Activated T-helper 1 cell treated with anti-CD3 and anti-CD28 coated beads, Interleukin-12 subunit alpha, Interleukin-12 subunit beta, Interleukin-2, Interleukin-4 antibody, amounts not matched to agents 30 ng/mL and 10 ng/mL and 1 ng/mL, durations not matched to agents 14 hours and 24 hours and 36 hours (primary cell): ENCODE measurements at places on chromosomes 1 and 21. TPM values are rescaled to one million over a fixed set of nuclear protein-coding genes. Genes with fewer than 3 reads are reported as not detected.

Gene USH2A
- total RNA-seq, result not detected in 2 replicates

Gene CD84
- 16.3 and 17.2 TPM in 2 replicates for total RNA-seq

Gene CLEC20A
- total RNA-seq, result not detected in 2 replicates

Gene NENF
- total RNA-seq, result 29.7 and 32.5 TPM in 2 replicates
